ENCODE measurements at places on chromosomes 6 and 20. TPM values are rescaled to one million over a fixed set of nuclear protein-coding genes. Genes with fewer than 3 reads are reported as not detected.
A peak's percentile ranks its signal among the peaks of the same experiment; 100 is the strongest.

DNA sequence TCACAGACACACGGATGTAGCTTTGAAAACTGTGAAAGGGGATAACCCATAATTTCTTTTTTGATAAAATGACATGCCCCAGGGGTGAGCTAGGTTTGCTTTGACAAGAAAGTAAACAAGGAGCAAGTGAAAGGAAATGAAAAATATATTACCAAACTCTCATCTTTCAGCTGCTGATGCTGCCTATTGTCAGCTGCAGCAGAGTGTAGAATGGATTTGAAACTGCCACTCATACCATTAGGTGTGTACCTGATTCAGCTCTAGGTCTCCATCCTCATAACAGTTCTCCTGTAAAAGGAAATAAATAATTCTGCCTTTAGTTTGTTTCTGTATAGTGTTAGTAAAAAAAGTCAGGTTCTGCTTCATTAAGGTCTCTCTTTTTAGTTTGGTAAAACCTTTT is 415.1 kb upstream of the MARCKS start:
- DNase-seq = no peak

RNF5 gene
- total RNA-seq = 71.7 TPM

DNA sequence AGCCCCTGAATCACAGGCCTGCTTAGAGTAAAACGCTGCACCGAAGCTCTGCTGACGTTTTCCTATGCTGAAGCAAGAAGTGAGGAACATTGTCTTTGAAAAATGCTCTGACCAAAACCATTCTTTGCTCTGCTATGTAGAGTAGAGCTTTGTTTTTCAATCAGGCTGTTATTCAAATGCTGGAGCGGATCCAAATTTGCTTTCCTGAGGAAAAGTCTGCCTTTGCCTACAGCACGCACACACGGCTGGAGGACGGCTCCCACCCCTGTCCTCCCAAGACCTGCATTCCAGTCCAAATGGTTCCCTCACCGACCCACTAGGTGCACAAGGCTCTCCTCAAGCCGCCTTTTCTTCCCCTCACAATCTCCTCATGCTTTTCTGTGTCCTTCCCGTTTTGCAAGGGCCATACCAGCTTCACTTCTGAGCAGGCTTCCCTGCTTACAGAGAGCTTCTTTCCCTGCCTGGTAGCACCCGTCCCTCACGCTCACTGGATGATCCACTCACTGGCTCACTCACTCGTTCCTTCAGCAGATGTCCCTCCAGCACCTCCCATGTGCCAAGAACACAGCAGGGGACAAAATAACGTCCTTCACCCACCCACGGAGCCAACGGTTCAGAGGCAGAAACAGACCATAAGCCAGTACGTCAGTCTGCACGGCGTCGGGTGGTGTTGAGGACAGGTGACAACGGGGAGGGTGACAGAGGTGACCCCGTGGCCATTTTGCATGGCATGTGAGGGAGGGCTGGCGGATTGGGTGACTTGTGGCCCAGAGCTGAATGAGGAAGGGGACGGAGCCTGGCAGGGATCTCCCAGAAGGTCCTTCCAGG is 137.9 kb upstream of the NEDD9 start:
- no peak for DNase-seq

DNA sequence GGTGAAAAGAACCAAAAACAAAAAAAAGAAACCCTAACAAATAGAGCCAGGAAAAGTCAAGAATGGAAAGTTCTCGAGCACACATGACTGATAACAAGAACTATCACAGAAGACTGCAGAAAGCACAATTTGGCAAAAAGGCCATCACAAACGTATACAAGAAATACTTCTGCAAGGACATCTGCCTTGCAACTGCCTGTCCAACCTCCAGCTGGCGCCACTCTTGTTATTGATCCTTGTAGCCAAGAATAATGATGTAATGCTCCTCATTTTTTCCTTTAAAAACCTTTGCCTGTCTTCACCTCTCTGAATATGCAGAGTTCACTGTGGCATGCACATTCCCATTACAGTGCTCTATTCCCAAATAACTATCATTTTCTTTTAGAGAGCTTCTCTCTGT is 87.9 kb upstream of the BMP5 start:
- DNase-seq = no peak

- no peak for DNase-seq
Measured at GRCh38 chr20:61977419-61977786, 88.3 kb downstream of the TAF4 start.

MYBL2 gene
- total RNA-seq = 0.47 TPM

DNA sequence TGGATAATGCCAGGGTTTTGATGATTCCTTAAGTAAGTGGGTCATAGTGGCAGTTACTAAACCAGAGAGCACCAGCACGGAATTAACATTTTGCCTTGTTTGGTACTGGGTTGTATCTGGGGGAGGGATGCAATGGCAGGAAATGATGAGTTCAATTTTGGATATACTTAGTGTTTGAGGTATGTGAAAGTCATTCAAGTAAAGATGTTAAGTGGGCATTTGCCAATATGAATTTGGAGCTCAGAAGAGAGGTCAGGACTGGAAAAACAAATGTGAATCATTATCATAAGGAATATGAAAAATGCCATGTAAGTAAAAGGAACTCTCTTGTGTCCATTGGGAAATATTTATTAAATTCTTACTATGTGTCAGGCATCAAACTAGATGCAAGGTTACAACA is 6.2 kb downstream of the PXT1 start:
- DNase-seq = no peak

DNA sequence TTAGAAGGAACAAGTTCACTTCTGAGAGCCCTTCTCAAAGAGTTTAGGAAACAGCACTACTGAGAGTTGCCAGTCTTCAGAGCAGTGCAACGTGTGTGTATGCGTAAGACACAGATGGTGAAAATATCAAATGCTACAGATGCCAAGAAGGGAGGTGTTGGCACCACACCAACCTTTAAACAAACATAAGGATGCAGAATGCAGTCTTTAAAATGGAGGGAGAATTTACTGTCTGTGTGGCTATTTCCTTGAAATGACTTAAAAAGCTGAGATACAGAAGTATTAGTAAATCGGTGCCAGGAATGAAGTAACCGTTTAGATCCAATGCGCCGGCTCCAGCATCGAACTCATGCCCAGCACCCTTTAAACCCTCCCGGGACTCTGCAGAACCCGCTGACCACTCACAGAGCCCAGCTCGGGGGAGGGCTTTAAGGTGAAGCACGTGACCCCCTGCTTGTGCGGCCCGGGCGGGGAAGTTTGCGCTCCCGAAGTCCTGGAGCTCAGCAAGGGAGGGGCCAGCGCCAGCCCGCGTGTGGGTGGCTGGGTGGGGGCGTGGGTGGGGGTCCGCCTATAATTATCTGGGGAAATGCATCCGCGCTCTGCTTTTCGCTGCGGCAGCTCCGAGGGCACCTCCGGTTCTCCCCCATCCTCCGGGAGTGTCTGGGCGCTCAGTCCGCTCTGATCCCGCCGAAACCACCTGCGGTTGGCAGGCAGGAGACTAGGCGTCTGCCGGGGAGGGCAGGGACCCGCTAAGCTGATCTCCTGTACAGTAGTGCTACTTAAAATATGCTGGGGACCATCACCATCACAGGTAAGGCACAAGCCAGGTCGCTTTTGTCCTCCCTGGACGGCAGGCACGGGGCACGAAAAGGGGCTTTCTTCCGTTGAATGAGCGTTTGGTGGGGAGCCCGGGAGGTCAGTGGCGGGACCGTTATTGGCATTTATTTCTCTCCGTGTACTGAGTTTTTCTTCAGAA is 66.0 kb downstream of the ZBTB2 start:
- no peak for DNase-seq

- no peak for DNase-seq
Measured at GRCh38 chr6:134308800-134309199, 9.1 kb downstream of the SGK1 start.

CRISP3 gene
- 0.16 TPM for total RNA-seq

DPPA5 gene
- total RNA-seq = not detected

GRCh38 chr20:48603116-48603818 is 224.5 kb downstream of the PREX1 start:
- no peak for DNase-seq

GRCh38 chr20:1816384-1817381 is 78.5 kb upstream of the SIRPA start:
- DNase-seq = peak; percentile 57

DNA sequence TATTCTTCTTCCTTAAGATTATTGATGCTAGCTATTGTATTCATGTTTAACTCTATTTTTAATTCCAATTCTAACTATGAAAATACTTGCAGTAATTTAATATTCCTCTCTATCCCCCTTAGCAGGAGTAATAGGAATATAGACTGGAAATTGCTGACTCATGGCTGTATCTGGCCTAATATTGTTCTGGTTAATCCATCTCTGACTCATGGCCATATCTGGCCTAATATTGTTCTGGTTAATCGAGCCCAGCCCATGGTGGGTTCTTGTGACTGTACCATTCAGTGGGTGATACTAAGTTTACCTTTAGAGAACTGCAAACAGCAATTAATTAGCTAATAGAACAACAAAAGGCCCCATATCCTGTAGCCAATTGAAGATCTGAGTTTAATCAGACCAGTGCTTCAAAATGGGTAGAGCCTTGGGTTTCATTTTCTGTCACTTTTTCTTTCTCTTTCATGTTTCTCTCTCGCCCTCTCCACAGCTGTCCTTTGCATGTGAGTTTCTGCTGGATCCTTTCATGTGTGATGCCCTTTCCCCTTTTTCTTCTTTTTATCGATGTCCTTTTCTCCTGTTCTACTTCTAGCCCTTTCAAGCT is 50.6 kb downstream of the SLC22A3 start:
- DNase-seq = no peak

GRCh38 chr6:39093149-39093708 is 21.8 kb downstream of the SAYSD1 start:
- no peak for DNase-seq

DNA sequence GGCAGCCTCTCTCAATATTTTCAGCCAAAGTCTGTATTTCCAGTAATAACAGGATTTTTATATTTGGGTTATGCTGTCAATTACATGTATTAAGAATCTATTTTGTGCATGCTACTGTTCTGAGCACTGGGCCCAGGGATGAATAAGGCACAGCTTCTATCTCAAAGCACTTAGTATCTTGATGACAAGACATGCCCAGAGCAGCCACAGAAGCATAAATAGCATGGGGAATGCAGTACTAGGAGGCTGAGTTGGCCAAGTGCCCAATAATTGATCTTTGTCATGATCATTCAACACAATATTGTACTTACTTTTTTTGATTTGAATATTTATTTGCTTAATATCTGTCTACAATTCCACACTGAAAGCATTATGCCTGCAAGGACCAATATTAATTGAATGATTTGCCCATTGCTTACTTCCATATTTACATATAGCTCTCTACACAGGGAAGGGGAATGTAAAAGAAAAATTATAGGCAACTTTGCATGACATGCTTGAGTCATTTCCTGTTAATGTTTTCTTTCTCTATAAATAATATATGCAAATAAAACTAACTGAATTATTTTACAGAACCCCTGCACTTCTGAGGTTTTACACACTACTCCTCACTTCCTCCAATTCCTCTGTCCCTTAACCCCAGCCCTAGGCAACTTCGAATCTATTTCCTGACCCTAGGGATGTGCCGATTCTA is 298.9 kb upstream of the BMP2 start:
- no peak for DNase-seq

TUBB2B gene
- 4,324 TPM for total RNA-seq

All from occipital lobe (tissue), 3 donors.